DMS53 (cell line): ENCODE measurements at places on chromosomes 5 and 9.

DNA sequence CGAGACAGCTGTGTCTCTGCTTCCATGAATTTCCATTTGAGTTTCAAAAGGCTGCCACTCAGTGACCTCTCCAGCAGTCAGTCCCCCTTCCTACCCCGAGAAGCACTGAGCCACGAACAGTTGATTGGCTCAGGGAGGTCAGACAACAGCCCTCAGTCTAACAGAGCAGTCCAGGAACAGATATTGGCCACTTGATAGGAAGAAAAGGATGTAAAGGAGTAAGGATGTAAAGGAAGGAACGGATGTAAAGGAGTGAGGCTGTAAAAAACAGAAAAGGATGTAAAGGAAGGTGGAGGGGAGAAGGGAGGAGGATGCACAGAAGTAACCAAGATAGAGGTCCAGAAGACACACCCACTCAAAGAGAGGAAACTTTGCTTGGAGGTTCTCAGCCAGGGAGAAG lies 3.2 kb upstream of the NR4A3 start:
- peak; percentile 8 for DNase-seq

DNA sequence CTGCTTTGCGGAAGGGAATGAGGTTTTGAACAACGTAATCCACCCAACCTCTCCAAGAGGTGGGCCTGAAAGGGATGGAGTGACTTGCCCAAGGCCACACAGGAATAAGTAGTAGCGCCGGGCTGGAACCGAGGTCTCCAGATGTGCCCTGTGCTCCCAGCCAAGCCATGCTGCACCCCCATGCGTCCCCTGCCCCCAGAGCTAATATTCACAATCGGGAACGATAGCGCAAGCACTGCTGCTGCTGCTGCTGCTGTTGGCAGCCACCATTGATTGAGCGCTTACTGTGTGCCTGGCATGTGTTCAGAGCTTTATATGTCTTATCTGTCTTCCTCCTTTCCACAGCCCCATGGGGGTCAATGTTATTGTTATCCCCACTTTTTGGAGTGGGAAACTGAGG lies 43.9 kb downstream of the AMBP start:
- no peak for DNase-seq

DNA sequence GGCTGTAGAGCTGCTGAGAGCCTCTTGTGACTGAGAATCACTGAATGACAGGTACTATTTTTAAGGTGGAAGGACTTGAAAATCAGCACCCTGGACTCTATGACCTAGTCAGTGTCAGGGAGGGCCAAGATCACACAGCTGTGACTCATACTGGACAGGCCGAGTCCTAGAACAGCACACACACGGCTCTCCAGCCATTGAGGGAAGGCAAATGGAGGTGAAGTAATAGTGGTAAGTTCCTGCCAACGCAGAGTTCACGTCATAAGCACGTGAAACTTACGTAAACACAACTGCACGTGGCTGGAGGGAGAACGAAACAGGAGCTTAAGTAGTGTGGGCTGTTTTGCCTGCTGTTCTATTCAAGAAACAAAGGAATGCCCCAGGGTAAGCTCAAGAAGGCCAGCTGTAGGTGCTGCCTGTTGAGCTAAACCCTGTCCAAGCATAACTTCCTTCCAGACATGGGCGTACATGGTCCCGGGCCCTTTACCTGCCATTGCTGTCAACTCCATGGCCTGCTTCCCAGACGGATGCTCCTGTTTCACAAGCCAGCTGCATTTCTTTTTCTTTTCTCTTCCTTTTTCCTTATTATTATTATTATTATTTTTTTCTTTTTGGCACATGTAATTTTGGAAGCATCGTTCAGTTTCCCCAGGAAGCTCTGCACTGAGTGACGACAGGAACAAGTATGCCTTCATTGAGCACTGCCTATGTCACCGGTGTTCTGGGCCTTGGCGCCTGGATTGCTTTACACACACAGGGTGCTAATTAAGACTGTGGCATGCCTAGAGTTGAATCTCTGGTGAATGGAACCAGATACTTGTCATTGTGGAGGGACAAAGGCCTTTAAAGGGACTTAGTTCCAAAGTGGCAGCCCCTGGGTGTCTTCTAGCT lies 10.2 kb upstream of the LCP2 start:
- peak; percentile 32 for DNase-seq

GRCh38 chr9:126450668-126451205 lies 124.1 kb downstream of the MVB12B start:
- DNase-seq: no peak

- DNase-seq: no peak
These were observed 98.5 kb upstream of the SMARCA2 start for GRCh38 chr9:1916655-1917054.

DNA sequence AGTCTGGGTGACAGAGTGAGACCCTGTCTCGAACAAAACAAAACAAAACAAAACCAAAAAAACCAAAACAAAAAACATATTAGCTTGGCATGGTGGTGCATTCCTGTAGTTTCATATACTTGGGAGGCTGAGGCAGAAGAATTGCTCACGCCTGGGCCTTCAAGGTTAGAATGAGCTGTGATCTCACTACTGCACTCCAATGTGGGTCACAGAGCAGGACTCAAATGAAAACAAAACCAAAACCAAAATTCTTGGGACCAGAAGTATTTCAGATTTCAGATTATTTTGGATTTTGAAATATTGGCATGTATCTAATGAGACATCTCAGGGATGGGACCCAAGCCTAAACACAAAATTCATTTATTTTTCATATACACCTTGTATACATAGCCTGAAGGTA lies 80.2 kb downstream of the TMC1 start:
- DNase-seq: no peak

DNA sequence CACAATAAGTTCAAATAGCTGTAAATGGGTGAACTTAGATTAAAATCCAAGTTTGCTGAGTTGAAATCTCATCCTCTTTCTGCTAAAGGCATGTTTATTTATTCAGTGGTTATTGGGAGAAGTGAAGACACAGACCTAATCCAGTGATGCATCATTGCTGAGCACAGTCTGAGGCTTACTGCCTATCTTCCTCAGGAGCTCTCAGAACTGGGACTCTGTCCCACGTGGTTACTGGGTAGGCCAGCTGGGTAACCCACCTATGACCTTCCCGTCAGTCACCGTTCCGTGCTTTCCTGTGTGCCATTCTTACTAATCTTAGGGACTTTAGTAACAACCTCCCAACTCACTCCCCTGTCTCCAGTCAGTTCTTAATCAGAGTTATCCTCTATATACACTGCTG lies 226.8 kb upstream of the ATP10B start:
- DNase-seq: no peak

- DNase-seq: peak; percentile 59
These were observed 50.8 kb upstream of the PCSK1 start for GRCh38 chr5:96483878-96484277.

GRCh38 chr9:107361816-107362215 lies 78.7 kb downstream of the RAD23B start:
- no peak for DNase-seq

GRCh38 chr9:137333016-137333671 lies 31.1 kb upstream of the NRARP start:
- no peak for DNase-seq

DNA sequence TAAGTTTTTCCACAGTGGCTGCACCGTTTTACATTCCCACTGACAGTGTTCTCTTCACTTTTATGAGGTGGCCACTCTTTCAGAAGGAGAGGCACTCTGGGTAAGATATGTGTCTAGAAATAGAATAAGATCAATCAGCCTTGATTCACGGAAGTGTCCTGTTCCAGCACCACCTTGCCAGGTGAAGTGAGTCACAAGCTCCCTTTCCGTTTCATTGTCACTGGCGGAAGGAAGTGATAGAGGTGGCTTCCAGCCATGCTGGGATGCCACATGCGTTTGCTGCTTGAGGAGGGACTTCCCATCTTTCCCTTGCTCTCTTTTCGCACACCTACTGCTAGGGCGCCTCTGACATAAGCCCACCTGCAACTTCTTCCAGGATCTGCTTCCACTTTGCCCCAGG lies 217.1 kb downstream of the PIK3R1 start:
- DNase-seq: peak; percentile 4
